Fibroblast of skin of left biceps (primary cell): ENCODE measurements at places on chromosomes 13 and 19.

- no peak for DNase-seq
Observed at GRCh38 chr19:56840451-56841192, at the start of the genes PEG3 and ZIM2. Gene PEG3 (minus strand): TSS chr19:56840726. CDS start chr19:56824655, 16,071 bp downstream. Gene ZIM2 (minus strand): TSS chr19:56840726. CDS start chr19:56824277, 16,449 bp downstream.

GRCh38 chr19:1154731-1155351, 19.2 kb downstream of the SBNO2 start:
- no peak for DNase-seq

GRCh38 chr13:53151336-53152056, 122.9 kb downstream of the OLFM4 start:
- peak; percentile 47 for DNase-seq

DNA sequence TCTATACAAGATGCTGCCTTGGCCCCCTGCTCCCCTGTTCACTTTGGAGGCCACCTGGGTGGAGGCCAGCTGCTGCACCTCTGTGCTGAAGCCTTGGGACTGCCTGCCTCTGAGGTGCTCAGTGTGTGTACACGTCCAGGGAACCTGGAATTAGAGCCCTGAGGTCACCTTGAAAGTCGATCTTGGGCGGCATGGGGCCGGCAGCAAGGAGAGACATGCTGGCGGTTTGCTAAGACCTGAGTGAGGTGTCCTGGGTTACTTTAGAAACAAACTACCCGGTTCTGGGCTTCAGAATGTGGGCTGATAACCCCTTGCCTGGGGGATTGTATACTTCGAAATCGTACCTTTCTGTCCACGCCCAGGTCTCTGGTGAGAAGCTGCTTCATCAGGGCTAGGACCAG, 25.5 kb downstream of the TSSK6 start:
- DNase-seq: no peak

DNA sequence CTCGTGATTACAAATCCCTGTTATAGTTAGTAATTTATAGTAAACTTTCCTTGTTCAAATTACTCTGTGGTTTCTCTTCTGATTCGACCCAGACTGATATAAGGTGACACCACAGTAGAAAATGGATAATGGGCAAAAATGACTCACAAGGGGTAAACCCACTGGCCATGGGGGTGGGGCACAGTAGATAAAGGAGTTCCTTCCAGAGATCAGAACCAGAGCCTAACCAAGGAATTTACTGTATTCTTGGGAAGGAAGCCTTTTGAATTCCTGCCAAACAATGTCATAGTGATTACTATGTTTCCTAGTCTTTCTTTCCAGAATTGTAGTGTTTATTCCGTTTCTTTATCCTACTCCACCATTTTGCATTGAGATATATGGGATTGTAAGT, 21.9 kb downstream of the MIR17HG start:
- peak; percentile 45 for DNase-seq

- no peak for DNase-seq
Observed at GRCh38 chr19:58212336-58213074, 16.2 kb upstream of the ZNF544 start.

GRCh38 chr19:46913852-46914430, 53.1 kb downstream of the ARHGAP35 start:
- DNase-seq: no peak

DNA sequence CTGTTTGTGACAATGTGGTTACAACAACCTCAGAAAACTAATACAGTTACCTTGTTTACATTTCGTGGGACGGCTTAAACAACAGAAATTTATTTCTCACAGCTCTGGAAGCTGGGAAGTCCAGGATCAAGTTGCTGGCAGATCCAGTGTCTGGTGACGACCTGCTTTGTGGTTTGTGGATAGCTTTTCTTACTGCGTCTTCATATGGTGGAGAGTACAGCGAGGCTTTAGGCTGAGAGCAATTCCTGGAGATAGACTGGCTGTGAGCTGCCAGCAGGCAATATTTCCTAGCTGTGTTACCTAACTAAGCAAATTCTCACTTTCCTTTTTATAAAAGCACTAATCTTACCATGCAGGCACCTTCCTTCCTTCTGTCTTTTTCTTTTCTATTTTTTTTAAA, 1203.5 kb upstream of the PRR20A start:
- DNase-seq: no peak

GRCh38 chr19:38735257-38735686, 9.0 kb downstream of the CAPN12 start:
- no peak for DNase-seq

GRCh38 chr13:106078191-106078590, 457.3 kb downstream of the EFNB2 start:
- no peak for DNase-seq

DNA sequence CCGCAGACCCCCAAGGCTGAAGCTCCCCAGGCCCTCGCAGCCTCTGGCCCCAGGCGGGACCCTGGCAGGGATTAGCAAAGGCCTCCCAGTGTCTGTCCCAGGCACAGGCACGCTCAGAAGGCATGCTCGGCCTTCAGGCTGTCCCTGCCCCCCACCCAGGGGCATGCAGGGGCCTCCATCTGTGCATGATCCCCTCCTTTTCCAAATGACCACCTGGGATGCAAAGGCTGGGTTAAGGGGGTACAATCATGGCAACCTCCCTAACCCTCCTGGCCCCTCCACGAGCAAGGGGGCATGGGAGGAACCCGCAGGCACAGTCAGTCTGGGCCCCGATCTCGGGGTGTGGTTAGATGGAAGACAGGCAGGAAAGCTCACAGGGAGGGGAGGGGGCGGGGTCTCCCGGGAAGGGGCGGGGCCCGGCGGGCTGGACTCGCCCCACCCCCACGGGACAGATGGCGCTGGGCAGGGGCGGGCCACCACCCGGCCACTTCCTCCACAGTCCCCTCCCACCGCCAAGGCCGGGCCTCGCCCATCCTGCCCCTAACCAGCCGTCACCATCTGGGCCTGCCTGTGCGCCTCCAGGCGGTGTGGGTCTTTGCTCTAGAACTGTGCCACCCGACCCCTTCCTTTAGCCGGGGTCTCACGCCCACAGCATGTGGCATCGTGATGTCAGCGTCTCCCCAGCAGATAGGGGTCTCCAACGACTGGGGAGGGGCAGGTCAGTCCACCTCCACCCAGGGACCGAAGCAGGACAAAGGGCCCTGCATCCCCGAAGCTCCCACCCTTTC, 7.0 kb upstream of the REXO1 start:
- DNase-seq: peak; percentile 57

DNA sequence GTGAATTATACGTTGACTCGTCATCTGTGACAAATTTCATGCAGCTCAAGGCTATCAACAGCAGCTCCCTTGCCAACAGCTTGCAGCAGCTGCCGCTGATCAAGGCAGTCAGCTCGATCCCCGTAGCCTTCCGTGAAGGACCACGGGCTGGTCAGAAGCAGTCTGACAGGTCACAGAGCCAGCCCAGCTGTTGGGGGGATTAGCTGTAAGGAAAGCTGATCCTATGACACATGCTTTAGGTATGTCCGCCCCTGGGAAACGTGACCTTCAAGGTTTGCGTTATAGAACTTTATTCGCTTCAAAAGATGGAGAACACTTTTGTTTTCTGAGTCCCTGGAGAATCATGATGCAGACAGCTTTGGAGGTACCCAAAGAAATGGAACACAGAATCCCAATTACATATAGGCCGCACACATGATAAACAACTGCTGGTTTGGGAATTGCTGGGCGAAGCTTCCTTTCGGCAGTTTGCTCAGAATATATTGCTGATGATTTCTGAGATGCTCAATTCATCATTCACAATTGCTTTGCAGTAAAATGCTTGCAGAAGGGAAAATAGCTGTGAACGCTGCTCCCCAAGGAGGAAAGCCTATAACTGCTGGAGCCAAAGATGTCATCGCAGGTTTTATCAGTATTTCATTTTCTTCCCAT, 62.6 kb upstream of the USP29 start:
- no peak for DNase-seq

DNA sequence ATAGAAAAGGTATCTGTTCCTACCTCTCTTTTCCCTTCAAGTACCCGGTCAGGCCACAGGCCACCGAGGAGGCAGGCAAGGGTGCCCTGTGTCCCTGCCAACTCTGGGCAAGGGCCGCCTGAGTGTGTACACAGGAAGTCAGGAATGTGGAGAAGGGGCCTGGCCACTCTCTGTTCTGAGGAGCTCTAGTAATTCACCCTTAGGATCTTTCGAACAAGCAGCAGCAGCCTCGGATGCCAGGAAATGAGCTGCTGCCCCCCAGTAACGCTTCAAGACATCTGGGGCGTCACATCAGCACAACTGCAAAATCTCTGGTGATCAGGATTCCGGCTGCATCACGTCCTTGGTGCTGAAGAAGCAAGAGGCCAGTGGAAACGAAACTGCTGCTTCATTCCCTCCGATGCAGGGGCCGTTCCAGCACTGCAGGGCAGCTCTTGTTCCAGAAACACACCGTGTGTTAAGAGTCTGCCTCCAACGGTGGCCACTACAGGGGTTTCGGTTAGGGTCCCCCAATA, 2.0 kb downstream of the RAB20 start:
- DNase-seq: no peak

DNA sequence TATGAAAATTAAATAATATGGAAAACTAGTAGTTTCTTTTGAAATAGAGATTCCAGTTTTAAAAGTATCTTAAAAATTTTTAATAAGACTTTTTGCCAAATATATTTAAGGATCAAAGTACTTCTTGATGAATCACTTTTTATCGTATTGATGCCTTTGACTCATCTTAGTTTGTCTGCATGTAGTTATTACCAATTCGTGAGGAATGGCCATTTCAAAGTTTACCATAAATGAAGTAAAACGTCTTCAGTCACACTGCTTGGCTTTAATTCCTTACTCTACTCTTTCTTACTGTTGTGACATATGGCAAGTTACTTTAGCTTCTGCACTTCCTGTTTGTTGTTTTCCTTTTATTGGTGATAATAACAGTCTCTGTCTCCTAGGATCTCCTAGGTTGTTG, 38.3 kb downstream of the NDFIP2 start:
- no peak for DNase-seq

DNA sequence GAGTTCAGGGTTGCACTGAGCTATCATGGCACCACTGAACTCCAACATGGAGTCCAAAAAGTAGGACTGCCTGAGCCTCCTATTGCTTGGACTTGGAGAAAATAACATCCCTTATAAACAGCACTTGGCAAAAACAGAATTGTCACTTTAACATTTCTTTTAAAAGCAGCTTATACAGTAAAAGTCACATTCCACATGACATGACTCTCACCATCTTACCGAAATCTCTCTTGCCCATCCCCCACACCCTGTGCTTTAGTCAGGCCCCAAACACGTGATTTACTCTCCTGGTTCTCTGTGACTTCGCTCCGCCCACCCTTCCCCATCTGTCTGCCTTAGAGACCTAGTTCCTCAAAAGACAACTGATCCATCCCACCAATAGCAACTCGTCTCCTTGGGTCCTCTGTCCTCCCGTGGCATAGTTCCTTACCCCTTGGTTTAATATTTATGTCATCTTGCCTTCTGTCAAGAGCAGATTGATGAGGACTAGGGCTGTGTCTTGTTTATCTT, 4.6 kb downstream of the SAFB start:
- DNase-seq: no peak

- no peak for DNase-seq
Observed at GRCh38 chr19:49398001-49398615, 10.1 kb downstream of the KASH5 start.

GRCh38 chr19:40719414-40719894, 2.5 kb downstream of the ITPKC start:
- DNase-seq: no peak

DNA sequence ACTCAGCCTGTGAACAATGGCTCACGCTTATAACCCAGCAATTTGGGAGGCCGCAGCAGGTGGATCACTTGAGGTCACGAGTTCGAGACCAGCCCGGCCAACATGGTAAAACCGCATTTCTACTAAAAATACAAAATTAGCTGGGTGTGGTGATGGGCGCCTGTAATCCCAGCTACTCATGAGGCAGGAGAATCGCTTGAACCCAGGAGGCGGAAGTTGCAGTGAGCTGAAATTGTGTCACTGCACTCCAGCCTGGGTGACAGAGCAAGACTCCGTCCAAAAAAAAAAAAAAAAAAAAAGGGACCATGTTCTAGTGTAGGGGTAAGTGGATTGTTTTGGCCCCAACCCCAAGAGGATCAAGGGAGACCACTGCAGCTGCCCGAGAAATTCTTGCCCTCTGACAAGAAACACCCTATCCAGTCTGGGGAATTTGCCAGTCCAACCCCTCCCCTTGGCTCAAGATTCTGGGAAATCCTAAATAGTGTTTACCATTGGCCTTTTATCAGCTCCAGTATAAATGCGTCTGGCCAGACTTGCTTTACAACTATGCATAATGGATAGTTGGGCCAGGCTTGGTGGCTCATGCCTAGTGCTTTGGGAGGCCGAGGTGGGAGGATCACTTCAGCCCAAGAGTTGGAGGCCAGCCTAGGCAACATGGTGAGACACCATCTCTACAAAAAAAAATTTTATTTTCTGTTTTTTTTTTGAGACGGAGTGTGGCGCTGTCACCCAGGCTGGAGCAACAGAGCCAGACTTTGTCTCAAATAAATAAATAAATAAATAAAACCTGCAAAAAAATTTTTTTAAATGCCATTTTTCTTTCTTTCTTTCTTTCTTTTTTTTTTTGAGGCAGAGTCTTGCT, 5.1 kb upstream of the DHDH start:
- DNase-seq: no peak

DNA sequence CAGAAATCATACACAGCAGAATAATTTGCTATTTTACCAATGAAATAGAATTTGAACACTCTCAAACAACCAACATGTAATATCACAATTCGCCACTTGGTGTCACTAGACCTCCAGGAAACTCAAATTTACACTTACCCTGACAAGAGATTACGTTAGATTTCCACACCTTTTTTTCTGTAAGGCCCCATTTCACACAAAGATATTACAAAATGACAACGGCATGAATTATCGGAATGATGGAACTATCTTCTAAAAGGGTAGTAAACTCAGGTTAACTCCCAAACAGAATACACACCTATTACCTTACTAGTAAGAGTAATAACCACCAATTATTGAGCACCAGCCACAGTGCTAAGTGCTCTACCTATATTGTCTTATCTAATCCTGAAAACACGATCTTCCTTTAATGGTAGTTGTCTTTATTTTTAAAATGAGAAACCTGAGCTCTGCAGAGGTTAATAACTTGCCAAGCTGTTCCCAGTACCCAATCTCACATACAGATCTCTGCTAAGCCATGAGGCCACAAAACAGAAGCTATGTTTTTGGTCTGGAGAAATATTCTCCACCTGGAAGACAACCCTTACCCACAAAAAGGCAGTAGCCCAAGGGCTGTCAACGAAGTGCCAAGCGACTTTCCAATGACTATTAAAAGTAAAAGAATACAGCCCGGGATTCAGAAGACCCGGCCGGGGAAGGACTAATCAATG, 152.4 kb downstream of the DCLK1 start:
- peak; percentile 44 for DNase-seq

DNA sequence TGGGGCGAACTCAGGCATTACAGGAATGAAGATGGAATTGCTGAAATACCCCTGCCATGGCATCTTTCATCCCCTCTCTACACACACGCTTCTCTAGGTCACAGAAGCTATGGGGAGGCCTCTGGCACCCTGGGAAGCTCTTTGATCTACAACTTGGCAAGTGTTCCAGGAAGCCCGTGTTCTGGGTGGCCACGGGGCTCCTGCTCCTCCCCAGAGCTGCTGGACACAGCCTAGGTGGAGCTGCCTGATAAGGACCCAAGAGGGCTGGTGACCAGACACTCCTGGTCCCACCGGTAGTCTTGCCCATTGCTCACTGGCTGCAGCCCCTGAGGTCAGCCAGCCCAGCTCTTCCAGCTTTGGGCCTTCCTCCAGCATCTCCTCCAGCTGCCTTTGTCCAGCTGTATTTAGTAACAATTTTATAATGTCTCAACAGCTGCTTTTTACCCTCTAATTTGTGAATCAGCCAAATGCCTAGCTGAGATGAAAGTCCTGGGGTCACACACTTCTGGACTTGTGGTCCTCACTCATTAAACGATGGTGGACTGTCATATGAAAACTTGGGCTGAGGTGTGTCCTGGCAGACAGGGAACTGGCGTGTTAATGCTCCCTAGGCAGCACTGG, 72.8 kb upstream of the SPATA13 start:
- DNase-seq: no peak

GRCh38 chr19:14450876-14451275, 17.8 kb downstream of the PKN1 start:
- DNase-seq: no peak
